ENCODE measurements at places on chromosomes 3 and 15. TPM values are rescaled to one million over a fixed set of nuclear protein-coding genes. Genes with fewer than 3 reads are reported as not detected.

GRCh38 chr3:12194669-12195161 lies 36.0 kb upstream of the TIMP4 start:
- no peak for DNase-seq

VPS13C gene
- 77.6 TPM for total RNA-seq

NME9 gene
- total RNA-seq = 0.48 TPM

- DNase-seq = no peak
Observed at GRCh38 chr3:31802981-31803740, 177.9 kb downstream of the OSBPL10 start.

GRCh38 chr3:178381555-178381954 lies 154.7 kb upstream of the KCNMB2 start:
- DNase-seq = no peak

DNA sequence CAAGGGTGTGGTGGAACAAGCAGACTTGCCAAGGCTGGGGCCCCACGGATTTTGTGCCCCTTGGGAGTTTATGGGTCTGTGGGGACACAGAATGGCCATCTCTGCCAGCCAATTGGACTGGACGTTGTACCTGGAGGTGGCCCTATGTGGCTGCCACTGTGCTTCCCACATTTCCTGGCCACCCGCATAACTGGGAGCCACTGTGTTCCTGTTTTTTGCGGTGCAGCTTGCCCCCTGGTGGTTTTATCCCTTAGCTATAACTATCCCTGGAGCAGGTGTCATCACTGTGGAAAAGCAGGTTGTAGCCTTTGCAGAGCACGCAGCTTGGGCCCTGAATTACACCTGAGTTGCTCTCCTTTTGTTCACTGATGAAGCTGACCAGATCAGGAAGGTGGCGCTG lies 306.3 kb downstream of the ZPLD1 start:
- no peak for DNase-seq

All from omental fat pad (tissue), 4 donors.